Esophagus muscularis mucosa (tissue), 4 donors: ENCODE measurements at places on chromosomes 12 and 14.

DNA sequence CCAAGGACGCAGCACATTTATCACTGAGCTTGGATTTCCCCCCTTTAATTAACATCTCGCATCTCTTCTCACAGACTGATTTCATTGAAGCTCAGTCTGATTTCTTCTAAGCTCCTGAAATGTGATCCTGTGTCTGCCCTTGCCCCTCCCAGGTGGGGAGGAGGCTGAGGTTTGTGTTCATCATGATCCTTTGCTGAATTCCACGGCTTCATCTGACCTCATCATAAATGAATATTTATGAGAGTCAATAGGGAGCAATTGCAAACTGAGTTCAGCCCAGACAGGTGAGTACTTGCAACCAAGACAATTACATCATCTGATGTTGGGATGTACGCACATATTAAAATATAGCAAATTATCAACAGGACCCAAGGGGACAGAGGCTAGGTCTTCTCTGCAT lies 72.4 kb downstream of the MAP1LC3B2 start:
- DNase-seq: no peak

GRCh38 chr12:128098730-128099129 lies 168.2 kb upstream of the TMEM132C start:
- DNase-seq: no peak

- DNase-seq: no peak
These were observed 115.6 kb downstream of the NT5DC3 start for GRCh38 chr12:103725398-103725797.

- no peak for DNase-seq
These were observed 115.1 kb downstream of the TTC7B start for GRCh38 chr14:90700933-90701776.

- no peak for DNase-seq
These were observed 25.1 kb downstream of the NCOR2 start for GRCh38 chr12:124542021-124542949.

DNA sequence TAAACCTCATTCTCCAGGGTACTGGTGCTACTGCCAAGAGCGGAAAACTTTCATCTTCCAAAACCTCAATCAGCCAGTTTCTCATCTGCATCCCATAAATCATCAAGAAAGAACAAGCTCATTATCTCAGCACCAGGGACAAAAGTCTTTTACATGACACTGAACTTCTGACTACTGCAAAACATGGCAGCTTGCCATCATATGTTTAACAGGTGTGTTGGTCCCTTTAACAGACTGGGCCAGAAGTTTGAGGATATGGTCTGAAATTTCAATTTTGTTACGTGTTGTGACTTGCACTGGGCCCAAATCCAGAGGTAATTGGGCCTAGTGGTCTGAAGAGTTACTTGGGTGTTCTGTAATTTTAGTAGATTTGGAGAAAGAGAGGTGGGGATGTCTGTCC lies 305.4 kb upstream of the SEL1L start:
- DNase-seq: no peak

DNA sequence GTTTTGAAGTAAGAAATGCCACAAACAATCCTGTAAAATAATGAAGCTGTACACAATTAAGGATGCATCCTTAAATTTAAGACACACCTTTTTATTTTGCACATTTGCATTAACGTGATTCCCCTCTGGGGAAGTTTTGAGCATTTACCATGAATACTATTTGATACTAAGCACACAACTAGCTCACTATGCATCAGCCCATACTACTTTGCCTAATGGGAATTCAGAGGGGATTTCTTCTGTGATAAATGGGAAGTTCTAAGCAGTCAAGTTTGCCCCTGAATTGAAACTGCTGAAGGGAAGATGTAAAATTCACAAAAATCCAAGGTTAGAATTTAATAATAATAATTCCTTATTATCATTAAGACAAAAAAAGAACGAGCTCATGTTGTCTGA lies 27.4 kb downstream of the SINHCAF start:
- no peak for DNase-seq

- no peak for DNase-seq
These were observed 230.0 kb upstream of the EGLN3 start for GRCh38 chr14:34180869-34181268.

GRCh38 chr12:128314611-128315010 lies 47.6 kb downstream of the TMEM132C start:
- DNase-seq: no peak

- peak; percentile 93 for DNase-seq
These were observed at the start of gene SRGAP1 for GRCh38 chr12:63844391-63845341. Gene SRGAP1, plus strand, starts transcription at chr12:63844700. Its CDS starts 117 bp downstream, at chr12:63844817.

GRCh38 chr12:81968421-81968820 lies 209.3 kb upstream of the PPFIA2 start:
- DNase-seq: no peak
